Tibial nerve (tissue), 4 donors: ENCODE measurements at places on chromosomes 4 and X.

DNA sequence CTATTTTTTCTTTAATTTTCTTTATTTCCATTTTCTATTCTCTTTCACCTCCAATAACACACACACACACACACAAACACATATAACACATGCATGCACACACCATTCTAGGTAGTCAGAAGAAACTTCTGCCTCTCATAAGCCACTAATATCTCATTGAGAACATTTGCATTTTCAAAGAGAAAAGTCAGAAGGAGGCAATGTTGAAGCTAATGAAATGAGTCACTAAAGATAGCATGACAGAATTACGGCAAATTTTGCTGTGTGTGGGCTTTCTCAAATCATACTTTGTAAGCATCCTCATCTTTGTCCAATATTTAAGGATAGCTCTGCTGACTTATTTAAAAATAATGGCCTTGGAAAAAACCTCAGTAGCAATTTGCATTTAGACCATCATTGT is 291.3 kb downstream of the GUCY2F start:
- DNase-seq = no peak

DNA sequence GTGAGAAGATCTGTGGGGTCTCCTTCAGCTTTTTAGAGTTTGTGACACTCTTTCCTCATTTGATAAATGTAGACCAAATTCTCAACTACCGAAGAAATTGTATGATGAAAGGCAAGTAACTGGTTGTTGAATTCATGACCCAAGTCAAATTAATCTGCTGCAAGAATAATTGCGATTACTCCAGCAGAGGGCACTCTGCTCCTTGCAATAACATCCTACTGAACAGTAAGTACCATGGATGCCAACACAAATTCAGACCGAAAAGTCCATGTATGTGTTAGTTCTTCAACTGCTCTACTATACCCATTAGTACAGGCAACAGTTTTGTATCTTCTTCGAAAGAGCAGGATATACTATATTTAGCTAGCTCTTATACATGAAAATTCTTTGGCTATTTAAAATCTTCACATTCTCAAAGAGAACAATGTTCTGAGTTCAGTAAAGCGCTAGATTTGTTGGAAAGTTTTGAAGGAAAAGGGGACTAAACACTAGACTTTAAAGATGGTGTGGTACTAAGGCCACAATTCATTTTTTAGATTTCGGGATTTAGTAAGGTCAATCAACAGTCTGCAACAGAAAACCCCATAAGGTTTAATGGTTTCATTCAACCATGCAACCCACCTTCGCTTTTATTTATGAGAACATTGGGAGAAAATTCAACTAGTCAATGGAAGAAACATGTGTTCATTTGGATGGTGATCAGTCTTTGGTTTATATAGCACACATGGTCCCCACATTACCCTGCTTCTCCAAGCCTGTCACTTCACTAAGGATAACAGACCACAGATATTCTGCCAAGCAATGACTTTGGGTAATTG is 105.4 kb upstream of the TBC1D9 start:
- peak; percentile 60 for DNase-seq

- DNase-seq = no peak
These were observed 49.5 kb downstream of the PSAPL1 start for GRCh38 chr4:7384929-7385890.

DNA sequence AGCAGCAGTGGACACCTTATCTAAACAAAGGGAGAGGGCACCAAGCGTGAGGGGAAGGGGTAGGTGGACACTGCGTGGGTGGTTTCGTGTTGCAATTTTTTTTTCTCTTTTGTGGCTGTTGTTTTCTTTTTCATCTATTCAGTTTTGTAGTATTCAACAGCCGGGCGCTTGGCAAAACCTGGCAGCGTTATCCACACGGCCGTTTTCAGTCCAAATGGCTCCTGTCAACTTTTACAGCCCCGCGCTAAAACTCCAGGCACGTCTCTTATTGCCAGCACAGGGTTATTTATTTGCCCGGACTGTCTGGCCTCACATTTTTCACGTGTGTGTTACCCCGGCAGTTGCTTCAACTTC is 192.2 kb downstream of the BCOR start:
- no peak for DNase-seq

DNA sequence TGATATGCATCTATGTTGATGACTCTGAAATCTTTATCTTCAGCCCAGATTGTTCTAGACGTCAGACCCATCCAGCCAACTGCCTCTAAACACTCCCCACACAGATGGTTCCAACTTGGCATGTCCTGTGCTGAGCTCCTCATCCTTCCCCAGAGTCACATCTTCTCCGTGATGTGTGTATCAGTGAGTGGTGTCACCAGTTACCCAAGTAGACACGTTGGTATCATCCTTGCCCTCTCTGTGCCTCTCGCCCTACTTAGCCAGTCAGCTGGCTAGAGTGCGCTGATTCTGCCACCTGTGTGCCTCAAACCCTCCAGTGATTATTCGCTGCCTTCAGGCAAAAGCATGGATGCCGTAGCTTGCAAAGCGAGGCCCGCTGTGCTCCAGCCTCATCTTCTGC is 18.6 kb downstream of the PRIMPOL start:
- DNase-seq = no peak

- DNase-seq = no peak
These were observed 186.1 kb downstream of the CAMK2D start for GRCh38 chr4:113575401-113575800.

DNA sequence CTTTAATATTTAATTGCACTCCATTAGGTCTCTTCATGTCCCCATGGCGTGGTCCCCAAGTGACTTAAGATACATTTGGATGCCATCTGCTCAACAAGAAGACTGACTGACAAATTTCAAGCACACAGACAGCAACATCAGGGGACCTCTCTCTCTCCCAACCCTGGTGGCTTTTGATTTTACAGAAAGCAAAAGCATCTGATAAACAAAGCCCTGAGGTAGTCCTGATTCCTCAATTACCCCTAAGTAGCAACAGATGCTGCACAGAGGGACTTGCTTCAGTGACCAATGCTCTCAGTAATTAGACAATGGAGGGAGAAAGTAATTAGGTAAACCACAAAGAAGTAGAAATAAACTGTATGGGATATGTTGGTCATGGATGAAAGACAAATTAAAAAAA is 426.4 kb downstream of the INPP4B start:
- DNase-seq = no peak

GRCh38 chrX:142977128-142977914 is 48.4 kb upstream of the SPANXN4 start:
- DNase-seq = no peak
